ENCODE measurements at places on chromosomes 12 and 14. TPM values are rescaled to one million over a fixed set of nuclear protein-coding genes. Genes with fewer than 3 reads are reported as not detected.

The WNT5B gene
- total RNA-seq: 11.0 TPM

GRCh38 chr12:68359674-68360073, 27.5 kb upstream of the MDM1 start:
- DNase-seq: no peak

GRCh38 chr12:24446287-24446686, 496.8 kb upstream of the SOX5 start:
- no peak for DNase-seq

- DNase-seq: no peak
Measured at GRCh38 chr12:54629925-54630324, 4.8 kb downstream of the LACRT start.

The STYK1 gene
- total RNA-seq: 4.3 TPM

- DNase-seq: no peak
Measured at GRCh38 chr12:116535241-116535640, 23.9 kb upstream of the MAP1LC3B2 start.

The CD69 gene
- 0.25 TPM for total RNA-seq

The NXPH4 gene
- 0.40 TPM for total RNA-seq

The BLTP3B gene
- total RNA-seq: 23.3 TPM

DNA sequence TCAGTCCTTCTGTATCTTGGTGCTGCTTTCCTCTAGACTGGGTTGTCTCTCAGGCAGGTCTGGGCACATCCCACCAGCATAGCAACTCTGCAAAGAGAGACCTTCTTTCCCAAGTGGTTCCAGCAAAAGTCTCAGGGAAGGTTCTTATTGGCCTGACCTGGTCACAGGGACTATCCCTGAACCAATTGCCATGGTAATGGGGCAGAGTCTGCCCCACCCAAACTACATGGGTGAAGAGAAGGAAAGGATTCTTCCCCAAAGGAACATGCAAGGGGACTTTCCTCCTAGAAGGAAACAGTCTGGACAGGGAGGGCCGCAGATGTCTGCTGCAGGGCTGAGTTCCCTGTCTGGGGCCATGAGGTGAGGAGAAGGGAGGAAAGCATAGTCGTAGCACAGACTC, 122.2 kb upstream of the NCOR2 start:
- DNase-seq: no peak

- DNase-seq: peak; percentile 2
Measured at GRCh38 chr12:125402874-125403789, 337.9 kb downstream of the AACS start.

The WASHC4 gene
- total RNA-seq: 107 TPM

GRCh38 chr12:45587877-45588533, 141.5 kb upstream of the ARID2 start:
- no peak for DNase-seq

The GLIPR1L1 gene
- total RNA-seq: not detected

The VRK1 gene
- 16.1 TPM for total RNA-seq

The ANKS1B gene
- total RNA-seq: 6.9 TPM

DNA sequence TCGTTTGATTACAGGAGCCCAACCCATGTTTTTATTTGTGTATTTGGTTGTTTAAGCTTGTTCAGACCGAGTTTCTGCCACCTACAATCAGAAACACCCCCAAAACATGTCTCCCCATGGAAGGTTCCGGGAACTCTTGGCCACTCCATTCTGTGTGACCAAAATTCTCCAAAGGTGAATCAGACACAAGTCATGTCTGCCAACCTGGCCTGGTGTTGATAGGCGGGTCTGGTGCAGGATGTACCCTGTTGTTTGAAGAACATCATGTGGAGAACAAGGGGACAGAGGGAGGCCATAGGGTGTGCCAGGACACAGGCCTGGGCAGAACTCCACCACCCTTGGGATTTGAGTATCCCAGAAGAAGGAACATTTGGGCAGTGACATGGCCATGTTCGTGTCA, 147.1 kb upstream of the MYL2 start:
- no peak for DNase-seq

- DNase-seq: peak; percentile 77
Measured at GRCh38 chr12:92065018-92065499, 80.6 kb downstream of the BTG1 start.

The RPL10L gene
- total RNA-seq: not detected

DNA sequence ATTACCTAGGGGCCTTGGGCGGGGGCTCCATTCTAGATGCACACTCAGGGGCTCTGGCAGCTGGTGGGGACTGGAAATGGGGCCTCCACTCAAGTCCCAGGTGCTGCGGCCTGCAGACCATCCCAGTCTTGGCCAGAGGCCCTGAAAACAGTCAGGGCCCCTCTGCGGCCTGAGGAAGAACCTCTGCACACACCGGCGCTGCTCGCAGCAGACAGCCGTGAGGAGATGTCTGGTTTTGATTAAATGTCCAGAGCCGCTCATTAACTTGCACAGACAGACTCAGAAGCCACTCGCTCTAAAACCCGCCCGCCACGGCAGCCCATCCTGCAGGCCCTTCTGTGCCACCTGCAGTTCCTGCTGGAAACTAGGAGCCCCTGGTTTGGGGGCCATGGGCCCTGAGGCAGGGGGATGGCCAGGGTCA, 36.4 kb upstream of the NCOR2 start:
- DNase-seq: no peak

DNA sequence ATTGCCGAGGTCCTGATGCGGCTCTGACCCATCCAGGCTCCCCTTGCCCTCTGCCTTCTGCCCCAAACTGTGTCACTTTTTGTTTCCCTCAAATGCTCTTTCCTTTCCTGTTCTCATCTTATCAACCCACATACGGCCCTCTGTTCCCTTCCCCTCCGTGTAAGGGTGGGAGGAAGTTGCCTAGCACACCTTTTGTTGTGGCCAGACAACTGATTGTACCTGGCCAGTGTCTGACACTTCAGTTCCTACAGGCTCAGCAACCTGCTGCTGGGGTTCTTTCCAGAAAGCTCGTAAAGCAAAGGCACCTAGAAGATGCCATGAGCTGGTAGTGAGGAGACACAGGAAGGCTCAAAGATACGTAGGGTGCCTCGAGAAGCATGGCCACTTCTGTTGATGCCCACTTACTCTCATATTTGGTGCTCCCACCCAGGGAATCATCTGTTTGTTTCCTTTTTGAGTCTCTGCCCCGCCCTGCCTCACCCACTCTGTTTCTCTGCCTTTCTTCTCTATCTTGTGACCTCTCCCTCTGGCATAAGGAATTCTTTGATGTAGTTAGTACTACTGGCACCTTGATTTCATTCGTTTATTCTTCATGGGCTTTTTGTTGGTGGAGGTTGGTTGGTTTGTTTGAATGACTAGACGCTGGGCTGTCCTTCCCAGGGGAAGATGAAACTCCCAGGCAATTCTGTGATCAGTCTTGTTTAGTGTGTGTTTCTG, 152.4 kb upstream of the FKBP4 start:
- no peak for DNase-seq

DNA sequence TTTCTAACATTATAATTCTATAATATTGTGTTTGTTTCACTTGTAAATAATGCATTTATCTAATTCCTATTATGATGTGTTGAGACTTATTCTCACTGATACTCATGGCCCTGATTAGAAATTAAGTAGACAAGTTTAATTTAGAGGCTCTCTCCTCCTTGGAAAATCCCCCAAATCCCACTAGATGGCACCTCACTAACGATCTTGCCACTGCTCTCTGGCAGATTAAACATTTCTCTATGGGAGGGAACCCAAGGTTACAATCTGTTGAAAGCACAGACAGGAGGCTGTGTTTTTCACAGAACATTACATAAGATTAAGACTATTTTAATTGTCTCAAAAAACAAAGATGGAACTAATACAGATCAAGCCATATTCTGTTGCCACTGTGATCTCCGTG, 318.7 kb downstream of the LRFN5 start:
- no peak for DNase-seq

DNA sequence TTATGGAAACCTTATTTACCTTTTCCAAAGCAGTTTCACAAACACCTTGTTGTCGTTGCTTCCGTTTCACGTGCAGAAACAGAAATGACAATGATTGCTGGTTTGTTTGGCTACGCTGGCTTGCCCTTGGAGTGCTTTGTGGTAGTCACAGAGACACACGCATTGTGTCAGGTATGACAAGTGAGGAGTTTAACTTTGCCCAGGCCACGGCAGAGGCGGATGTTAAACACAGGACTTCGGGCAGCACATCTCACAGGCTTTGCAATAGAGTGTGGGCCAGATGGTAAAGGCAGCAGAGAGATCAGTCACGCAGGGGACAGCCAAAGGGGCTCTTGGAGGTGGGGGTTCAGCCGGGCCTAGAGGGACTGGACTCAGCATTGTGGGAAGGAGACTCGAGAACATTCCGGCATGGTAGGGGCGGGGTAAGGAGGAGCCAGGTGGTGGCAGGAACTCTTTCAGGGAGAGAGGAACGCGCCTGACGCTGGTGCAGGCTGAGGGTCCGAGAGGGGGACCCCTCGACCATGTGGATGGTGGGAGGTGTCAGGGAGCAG, 59.8 kb upstream of the KCNA1 start:
- DNase-seq: no peak
